NCI-H2081 (cell line): ENCODE measurements at places on chromosomes 2 and 18.

GRCh38 chr2:145739681-145740080 lies 1219.8 kb upstream of the ZEB2 start:
- no peak for DNase-seq

DNA sequence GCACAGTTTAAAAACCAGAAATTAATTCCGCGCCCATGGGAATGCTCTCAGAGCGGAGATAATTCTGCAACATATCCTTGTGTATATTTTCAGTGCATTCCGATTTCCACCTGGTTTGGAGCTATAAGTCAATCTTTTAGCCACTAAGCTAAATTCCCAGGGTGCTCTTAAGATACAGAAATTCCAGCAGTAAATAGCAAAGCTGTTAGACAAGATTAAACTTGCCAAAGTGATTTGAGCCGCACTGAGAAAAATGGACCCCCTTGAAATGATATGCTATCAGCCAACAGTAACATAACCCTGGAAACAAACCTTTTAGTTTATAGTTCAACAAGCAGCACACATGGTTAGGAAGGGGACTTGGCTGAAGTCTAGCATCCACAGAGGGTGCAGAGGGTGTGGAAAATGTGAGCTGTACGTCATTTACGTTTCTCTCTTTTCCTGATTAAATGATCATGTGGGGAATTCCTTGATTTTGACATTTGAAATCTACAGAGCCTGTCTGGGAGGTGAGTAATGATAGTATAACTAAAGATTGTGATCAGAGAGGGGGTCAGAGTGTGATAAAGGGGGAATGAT lies 99.8 kb upstream of the COPS8 start:
- no peak for DNase-seq

DNA sequence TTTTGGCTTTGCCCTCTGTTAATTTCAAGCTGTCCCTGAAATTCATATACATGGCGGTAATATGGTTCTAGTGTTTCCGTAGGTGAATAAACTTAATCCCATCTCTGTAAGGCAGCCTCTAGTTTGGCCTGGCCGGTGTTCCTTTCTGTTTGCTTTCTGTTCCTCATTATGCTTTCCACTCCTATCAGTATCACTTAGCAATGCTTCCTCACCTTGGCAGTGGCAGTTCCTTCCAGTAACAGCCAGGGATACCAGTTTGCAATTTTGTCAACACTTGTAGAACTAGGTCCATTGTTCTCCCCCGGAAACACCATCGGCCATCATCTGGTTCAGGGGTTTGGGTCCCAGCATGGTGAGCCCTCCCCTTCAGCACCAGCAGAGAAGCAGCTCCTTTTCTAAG lies 18.2 kb upstream of the TNP1 start:
- DNase-seq = no peak

DNA sequence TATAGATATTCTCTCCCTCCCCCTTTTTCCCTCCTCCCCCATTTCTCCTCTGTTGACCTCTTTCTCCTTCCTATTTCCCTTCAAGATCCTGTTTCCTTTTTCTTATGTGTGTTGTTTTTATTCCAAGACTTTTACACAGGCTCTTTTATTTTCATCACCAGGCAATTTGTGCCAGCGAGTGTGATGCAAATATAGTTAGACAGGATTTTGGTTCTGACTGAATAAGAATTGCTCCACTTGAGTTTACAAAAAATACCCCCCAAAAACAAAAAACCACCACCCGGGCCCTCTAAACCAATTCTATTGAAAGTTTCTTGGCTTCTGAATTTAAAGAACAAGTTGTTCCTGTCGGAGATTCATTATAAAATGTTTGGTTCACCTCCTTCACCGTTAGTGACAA lies 50.9 kb upstream of the MAPK4 start:
- no peak for DNase-seq

- peak; percentile 18 for DNase-seq
Observed at GRCh38 chr2:63051042-63051794, 588 bp downstream of the OTX1 start.

GRCh38 chr18:55106906-55107305 lies 147.6 kb upstream of the CCDC68 start:
- DNase-seq = no peak

DNA sequence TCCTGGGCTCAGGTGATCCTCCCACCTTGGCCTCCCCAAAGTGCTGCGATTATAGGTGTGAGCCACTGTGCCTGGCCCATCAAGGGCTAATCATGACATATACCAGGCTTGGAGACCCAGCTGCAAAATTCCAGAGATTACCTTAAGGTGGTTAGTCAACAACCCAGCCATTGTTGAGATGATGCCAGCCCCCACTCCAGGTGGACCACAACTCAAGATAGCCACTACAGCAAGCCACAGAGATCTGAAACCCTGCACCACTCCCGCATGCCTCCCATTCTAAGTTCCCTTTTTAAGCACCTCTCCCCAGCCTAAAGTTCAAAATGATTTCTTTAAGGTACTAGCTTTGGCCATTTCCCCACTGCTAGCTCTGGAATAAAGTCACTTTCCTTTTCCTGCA lies 4.6 kb upstream of the CLK1 start:
- no peak for DNase-seq

DNA sequence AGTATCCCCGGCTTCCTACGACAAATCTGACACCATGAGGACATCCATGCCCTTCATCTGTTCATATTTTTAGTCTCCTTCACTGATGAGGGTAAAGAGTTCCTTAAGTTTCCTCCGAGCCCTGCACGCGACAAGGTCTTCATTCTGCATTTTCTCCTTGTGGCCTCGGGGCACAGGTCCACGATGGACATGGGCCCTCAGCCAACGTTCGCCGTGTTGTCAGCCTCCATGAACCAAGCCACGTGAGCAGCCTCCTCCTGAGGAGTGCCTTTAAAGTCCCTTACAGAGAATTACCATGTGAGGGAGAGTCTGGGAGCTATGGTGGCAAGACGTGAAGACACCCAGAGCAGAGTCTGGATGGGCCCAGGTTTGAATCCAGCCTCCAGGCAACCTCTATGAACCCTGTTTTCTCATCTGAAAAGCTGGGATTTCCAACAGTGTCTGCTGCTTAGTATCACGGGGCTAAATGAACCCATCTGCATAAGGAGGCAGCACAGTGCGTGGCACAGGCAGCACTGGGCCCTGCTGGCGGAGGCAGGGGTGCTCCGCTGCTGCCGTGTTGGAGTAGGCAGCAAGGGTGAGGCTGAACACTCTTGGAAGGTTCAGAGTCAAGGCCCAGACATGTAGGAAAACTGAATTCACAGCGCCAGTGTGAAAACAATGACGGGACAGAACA lies 54.1 kb downstream of the EIPR1 start:
- no peak for DNase-seq

DNA sequence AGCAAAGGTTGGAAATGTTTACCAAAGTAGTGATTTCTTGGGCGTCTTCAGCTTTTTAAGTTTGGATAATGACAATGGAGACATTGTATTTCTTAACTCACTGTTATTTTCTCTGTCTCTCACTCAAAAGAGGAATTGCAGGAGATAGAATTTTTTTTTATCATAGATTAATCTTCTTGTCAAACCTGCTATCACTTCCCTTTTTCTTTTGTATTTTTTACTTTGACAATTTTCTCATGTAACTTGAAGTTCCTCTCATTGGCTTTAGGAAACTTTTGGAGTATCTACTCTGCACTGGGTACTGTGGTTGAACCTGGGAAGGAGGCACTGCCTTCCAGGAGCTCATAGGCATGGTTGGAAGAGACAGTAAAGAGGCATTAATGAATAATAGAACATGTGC lies 489.1 kb downstream of the CNTNAP5 start:
- DNase-seq = no peak

DNA sequence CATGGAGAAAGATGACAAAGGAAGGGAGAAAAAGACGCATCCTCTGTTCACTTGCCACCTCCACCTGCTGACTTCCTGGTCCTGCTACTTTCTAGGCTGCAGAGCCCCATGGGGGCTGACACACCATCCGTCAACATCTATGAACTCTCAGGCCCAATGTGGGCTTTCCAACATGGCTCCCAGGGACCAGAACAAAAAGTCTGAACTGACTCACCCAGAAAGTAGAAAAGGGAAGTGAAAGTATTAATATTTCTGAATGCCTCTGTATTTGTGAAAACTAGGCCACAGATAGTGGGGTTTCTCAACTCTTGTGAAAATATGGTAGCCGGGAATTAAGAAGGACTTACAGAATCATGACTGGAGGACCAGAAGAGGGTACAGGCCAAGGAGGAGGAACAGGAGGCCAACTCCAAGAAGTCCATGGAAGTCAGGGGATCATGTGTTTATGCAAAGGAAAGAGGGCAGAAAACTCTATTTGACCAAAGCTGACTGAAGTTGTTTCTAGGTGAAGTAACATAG lies 123.1 kb upstream of the CAB39 start:
- DNase-seq = no peak

- no peak for DNase-seq
Observed at GRCh38 chr18:61471942-61472341, 138.7 kb downstream of the CDH20 start.

GRCh38 chr2:240498171-240498957 lies 59.4 kb downstream of the ANKMY1 start:
- DNase-seq = no peak

- no peak for DNase-seq
Observed at GRCh38 chr2:190835303-190835930, 45.2 kb upstream of the GLS start.

- no peak for DNase-seq
Observed at GRCh38 chr2:150063432-150063889, 424.0 kb downstream of the RND3 start.

DNA sequence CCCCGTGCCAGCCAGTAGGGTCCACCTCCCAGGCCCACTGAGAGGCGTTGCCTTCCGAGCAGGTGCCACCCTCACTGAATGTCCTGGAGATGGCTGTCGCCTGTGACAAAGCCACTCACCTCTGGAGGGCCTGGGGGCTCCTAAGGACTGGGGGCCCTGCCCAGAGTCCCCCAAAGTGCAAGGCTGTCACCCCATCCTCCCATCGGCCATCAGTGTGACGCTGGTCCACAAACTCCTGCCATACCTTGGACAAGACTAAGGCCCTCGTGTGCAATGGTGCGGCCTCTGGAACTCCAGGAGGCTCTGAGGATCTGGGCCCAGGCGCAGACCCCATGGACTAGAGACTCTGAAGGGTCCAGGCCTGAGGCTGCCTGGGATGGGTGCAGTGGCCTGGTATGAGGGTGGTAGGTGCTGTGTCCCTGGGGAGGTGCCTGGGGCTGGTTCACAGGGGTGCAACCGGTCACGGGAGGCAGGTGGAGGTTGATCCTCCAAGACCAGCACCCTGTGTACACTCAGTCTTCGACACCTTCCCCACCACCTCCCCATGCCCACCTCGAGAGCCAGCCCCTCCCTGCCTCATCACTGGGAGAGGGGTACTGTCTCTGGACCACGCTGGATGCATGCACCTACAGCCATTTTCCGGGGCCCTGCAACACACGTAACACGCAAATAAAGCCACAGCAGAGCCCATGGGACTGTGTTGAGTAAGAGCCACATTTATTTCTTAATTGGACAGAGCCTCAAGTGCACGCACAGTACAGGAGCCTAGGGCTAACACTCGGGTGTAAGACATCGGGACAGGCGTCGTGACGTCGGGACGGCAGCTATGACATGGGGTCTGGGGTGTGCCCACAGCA lies 21.6 kb downstream of the AQP12A start:
- DNase-seq = no peak

- DNase-seq = no peak
Observed at GRCh38 chr2:69553991-69554390, 89.5 kb downstream of the AAK1 start.

DNA sequence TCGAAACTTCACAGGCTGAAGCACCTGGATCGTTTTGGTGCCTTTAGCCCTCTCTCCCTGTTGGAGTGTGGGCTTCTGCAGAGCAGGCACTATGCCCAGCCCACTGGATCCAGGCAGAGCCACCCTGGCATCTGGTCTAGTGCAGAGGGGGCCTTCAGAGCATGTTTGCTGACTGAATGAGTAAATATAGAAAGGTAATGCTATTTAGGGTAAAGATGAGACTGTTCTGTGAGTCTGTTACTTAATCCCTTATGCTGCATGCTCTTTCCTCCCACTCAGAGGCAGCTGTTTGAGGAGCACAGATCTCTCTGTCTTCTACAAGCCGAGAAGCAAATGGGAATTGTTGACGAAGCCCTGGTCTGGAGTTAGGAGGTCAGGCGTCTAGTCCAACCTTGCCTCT lies 130.2 kb downstream of the RGPD3 start:
- DNase-seq = no peak

DNA sequence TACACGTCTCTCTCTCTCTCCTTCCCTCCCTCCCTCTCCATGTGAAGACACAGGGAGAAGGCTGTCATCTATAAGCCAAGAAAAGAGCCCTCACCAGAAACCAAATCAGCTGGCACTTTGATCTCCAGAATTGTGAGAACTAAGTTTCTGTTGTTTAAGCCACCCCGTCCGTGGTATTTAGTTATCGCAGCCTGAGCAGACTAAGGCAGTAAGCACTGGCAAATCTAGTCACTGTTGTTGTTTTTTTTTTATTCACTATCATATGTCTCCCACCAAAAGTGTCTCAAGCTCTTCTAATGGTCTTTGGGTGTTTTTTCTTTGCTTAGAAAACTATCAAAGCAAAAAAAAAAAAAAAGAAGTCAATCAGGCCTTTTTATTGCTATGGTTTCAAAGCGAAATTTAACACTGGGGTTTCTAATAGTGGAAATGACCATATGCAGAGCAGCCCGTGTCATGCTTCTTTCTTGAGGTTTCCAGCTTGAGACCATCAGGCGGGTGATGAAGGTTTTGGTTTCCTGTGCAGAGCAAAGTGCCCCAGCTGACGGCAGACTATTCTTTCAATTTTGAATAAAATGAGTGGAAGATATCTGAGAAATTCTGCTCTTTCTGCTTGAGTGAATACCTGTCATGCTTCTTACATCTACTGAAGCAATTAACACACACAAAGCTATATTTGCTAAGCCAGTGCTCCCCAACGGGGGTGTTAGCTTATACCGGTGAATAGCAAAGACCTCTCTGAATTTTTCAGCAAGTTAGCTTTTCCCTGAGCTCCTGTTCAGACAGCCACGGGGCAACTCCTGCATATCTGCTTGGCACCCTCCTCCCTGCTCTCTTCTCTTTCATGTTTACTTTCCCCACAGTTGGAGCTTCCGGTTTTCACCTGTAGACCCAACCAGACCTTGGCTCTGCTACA lies 394.1 kb upstream of the ATP5MC3 start:
- peak; percentile 32 for DNase-seq

- no peak for DNase-seq
Observed at GRCh38 chr2:75619956-75620740, 26.4 kb upstream of the MRPL19 start.

GRCh38 chr2:205427112-205427511 lies 255.2 kb upstream of the NRP2 start:
- DNase-seq = no peak

GRCh38 chr2:71064754-71065621 lies 3.5 kb upstream of the NAGK start:
- no peak for DNase-seq

DNA sequence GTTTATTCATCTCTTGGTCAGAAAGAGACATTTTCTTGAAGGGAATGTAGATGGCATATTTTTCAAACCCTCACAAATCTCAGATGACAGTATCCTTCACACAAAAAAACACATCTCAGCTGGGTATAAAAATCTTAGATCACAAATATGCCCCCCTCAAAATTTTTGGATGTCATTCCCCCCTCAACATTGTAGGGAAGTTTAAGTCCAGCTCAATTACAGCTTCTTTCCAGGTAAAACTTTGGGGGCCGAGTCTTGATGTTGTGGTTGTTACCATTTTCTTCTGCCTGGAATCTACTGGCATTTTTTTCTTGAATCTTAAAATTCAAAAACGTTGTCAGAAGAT lies 46.1 kb downstream of the HDAC4 start:
- no peak for DNase-seq
